Vagina (tissue), 2 donors: ENCODE measurements at places on chromosomes 3 and 15.

DNA sequence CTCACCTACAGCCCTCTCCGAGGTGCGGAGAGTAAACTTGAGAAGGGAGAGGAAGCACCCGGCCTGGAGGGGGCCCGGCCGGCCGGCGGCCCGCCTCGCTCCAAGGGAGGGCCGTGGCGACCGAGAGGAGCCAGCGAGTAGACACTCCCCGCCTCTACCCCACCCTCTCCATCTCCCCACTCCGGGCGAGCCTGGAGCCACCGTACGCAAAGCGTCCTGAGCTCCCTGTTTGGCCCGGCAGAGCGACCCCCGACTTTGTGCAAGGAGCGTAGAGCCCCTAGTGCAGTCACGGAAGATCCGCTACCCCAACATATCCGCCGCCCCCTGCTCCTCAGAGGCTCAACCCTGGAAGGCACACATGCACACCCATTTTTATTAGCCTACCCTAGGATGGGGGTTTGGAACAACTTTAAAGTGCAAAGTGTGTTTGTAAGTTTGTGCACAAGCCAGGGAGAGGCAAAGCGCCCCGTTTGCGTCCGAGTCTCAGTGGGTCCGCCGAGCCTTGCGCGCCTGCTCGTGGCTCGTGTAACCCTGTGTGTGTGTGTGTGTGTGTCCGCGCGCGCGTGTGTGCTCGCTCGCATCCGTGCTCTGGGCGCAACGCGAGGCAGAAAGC, 508 bp upstream of the SMAD6 start:
- no peak for DNase-seq

DNA sequence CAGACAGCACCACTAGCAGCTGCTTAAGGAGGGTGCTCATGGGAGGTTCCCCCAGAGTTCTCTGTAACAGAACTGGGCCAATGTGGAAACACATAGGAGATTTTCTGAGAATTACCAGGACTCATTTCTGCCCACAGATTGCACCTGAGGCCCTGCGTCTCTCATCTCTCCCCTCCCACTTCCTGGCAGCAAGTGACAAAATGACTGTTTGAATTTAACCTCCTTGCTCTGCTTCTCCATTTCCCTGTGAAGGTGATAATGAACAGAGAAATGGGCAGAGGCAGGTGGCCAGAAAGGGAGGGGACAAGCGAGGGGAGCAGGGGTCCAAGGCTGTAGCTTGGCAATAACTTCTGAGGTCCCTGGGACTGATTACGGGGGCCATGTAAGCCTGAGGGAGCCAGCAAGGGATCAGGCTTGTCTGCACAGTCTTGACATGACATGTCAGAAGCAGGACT, 8.0 kb downstream of the EPHB1 start:
- peak; percentile 65 for DNase-seq

- no peak for DNase-seq
Observed at GRCh38 chr15:85044251-85044853, 62.7 kb downstream of the PDE8A start.

GRCh38 chr3:46233194-46233593, 9.1 kb upstream of the CCR3 start:
- DNase-seq = no peak

DNA sequence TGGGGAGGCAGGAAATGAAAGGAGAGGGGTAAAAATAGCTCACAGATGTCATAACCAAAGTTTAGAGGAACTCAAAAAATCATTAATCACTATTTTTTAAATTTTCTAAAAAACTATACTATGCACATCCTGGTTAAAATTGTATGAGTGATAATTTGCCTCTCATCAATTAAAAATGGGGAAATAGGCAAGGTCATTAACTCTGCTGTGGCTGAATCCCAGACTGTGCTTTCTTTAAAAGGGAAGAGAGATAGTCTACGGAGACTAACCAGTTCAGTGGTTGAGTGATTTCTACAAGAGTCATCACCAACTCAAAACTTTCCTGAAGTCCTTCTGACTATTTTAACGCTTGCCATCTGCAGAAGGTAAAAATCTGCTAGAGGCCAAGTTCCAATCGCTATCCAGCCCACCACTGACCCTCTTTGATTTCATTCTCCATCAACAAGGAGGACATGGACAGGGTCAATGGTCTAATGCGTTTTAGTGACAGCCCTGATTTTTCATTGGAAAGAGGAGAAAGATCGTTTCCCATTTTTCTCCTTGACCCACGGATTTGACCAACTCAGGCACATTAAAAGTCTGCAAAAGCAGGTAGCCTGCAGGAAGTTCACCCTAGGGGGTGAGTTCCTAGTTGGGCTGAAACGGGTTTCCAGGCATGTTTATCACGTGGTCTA, 850 bp downstream of the SUCLG2 start:
- no peak for DNase-seq

- DNase-seq = no peak
Observed at GRCh38 chr3:151925419-151925818, 52.0 kb downstream of the SUCNR1 start.
